Nephron progenitor cell (in vitro differentiated cells): ENCODE measurements at places on chromosomes 4 and X.

- no peak for DNase-seq
These were observed 33.0 kb downstream of the FREM3 start for GRCh38 chr4:143667461-143667860.

DNA sequence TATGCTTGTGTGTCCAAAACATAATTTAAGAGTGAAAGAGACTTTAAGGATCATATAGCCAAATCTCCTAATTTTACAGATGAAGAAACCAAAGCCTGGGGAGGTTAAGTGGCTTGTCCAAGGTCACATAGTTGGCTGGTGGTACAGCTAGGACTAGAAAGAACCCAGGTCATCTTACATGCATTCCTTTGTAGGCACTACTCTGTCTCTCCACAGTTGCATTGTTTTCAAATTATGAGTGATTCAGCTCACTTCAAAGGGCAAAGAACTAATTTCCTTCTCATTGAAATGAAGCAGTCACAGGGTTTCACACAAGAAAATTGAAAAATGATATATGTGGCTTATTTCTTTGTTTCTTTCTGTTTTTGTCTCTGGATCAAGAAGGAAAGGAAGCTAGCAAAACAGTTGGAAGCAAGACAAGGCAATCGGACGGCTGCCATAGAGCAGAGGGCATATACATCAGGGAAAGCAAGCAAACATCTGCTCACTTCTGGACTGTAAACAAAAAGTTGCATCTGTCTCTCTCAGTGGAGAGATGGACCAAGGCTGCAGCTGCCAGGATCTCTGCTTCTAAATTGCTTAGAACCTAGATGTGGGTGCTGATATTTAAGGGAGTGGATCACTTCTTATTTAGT is 107.5 kb upstream of the AMOT start:
- no peak for DNase-seq

DNA sequence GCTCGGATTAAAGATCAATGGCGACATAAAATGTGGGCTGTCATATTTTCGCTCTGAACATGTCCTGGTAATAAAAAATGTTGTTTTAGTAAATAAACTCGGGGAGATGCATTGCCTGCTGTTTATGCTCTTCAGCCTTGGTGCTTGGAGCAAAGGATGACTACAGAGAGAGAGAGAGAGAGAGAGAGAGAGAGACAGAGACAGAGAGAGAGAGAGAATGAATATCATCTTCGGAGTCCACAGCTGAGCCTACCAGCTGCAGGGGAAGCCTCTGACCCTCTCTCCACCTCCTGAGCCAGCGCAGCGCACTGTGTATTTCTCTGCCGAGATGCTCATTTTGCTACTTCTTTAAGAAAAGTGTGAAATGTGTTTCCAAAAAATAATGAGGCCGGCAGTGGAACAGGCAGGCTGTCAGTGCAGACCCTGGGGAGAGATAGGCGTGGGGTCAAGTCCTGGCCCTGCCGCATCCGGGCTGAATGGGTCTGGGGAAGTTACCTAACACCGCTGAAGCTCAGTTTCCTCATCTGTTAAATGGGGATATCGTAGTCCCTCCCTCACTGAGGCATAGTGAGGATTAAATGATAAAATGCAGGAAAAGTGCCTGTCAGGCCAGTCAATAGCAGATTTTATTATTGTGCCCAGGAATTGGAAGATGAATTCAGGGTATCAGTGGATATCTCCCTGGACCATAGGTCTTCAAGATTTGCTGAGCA is 58.5 kb upstream of the LGI2 start:
- no peak for DNase-seq

- DNase-seq, result peak; percentile 53
These were observed 52.3 kb upstream of the PDLIM3 start for GRCh38 chr4:185587427-185588161.

DNA sequence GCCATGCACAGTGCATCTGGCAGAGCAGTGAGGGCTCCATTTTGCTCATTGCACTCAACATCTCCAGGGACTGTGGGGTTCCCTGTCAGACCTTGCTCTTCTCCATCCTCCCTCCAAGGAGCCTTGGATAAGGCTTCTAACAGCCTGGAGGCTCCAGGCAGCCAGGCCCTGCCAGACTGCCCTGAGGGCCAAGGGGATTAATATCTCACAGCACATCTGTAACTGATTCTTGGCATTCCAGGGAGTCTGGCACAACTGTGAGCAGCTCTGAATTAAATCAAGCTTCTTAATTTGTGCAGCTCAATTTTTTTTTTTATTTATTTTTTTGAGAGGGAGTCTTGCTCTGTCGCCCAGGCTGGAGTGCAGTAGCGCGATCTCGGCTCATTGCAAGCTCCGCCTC is 224.5 kb upstream of the PGRMC2 start:
- no peak for DNase-seq

- no peak for DNase-seq
These were observed 6.4 kb downstream of the SYP start for GRCh38 chrX:49193542-49193964.

DNA sequence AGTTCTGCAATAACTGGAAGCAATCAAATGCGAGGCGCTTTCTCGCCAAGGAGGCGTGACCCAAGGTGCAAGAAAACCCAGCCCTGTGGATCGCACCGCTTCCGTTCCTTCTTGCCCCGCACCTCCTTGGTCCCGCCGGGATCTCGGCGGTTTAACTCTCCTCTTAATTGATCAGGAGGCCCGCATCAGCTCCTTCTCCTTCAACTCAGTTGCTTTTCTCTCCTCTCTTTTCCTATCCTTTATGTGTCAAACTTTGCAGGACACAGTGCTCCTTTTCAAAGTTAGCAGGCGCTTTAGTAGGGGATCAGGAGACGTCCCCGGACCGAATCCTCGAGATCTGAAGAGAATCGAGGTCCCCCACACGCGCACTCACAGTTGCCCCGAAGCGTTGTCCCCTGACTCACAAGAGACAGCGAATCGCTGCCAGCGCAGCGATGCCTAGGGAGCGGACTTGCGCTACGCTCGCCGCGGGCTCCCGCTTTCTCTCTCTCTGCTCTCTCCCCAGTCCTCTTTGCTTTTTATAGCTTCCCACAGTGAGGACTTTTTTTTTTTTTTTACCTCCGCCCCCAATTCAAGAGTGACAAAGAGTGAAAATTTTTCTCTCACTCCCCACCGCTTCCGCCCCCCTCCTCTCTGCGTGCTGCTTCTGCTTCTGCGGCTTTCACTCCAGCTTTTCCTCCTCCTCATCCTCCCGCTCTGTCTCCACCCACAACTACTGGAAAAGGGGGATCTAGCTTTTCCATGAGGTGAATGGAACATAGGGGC is at the start of gene DKK2:
TSS of gene DKK2 (minus strand) at position 495 of the 765 bp plus-strand sequence. CDS start 722 bp downstream, outside the sequence.
- DNase-seq, result peak; percentile 36

- no peak for DNase-seq
These were observed 93.6 kb upstream of the DHX15 start for GRCh38 chr4:24677909-24678308.

GRCh38 chr4:52848254-52848653 is 13.9 kb upstream of the RASL11B start:
- no peak for DNase-seq

DNA sequence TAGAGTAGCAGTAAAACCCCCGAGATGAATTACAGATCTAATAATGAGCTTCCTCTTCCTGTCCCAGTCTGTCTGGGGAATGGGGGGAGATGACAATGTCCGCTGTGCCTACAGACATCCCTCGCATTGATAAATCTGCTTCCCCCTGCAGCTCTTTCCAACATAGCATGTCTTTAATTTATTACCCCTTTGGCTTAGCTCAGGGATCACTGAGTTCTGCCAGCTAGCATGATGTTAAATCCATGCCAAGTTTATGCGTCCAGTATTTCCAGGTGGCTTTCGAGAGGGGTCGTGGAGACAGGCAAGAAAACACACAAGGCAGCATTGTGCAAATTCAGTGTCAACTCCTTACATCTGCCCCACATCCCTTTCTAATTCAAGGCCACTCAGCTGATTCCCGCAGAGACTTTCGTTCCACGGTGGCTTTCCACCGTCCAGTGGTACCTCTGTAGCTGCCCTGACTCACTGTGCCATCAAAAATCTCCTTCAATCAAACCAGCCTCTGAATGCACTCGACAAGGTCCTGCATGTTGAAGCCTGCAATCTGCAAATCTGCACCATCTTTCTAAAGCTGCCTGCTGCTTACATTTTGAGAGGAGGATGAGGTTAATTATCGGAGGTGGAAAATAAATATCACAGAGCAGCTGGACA is 75.1 kb downstream of the MXRA5 start:
- DNase-seq, result no peak

GRCh38 chr4:82053396-82053795 is 320.4 kb downstream of the HNRNPD start:
- DNase-seq, result no peak

- no peak for DNase-seq
These were observed 302.1 kb downstream of the INPP4B start for GRCh38 chr4:142544039-142544438.

GRCh38 chrX:83446355-83446754 is 61.7 kb upstream of the POU3F4 start:
- no peak for DNase-seq

DNA sequence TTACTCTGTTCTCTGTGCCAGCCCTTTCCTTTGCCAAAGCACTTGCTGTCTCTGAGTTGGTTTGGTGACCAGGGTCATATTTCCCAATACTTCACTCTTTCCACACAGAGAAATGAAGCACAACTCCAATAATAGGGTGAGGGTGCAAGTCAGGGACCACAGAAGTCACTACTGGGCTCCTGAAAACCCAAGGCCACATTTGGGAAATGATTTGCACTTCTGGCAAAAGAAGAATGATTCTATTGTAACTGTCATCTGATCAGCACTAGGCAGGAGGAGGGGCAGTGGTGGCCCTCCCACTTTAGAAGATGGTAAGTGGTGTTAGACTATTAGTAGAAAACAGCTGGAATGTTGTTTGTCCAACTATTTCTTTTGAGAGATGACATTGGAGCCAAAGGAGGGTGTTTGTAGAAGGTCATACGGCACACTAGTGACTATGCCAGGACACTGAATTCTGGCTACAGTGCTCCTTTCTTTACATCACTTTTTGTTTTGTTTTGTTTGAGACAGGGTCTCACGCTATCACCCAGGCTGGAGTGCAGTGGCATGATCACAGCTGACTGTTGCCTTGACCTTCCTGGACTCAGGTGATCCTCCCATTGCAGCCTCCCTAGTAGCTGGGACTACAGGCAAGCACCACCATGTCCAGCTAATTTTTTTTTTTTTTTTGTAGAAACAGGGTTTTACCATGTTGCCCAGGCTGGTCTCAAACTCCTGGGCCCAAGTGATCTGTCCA is 10.8 kb upstream of the HADH start:
- DNase-seq, result no peak

DNA sequence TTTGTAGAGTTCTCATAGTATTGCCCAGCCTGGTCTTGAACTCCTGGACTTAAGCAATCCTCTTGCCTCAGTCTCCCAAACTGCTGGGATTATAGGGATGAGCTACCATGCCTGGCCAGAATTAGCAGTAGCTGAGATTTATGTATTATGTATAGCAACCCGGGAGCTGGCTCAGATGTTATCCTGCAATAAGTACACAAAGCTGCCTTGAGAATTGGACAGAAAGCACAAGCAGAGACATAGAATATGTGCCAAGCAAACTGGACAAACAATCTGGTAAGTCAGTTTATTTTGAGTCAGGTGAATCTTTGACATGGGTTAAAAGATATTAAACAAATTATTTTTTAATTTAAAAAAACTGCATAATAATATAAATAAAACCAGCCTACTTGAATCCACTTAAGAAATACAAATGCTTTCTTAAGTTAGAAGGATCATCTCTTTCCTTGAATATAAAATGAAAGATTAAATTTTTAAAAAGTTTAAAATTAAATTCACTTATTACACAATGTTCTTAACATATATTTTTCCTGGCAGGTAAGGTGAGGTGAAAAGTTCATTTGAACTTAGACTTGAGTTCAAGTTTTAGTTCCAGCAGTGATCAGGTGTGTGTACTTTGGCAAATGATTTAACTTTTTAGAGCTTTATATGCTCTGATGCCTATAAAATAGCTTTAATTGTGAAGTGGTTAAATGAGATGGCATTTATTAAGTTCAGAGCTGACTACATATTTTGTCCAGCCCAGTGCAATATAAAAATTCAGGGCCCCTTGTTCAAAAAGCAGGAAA is 87.8 kb upstream of the ACSL1 start:
- DNase-seq, result no peak

DNA sequence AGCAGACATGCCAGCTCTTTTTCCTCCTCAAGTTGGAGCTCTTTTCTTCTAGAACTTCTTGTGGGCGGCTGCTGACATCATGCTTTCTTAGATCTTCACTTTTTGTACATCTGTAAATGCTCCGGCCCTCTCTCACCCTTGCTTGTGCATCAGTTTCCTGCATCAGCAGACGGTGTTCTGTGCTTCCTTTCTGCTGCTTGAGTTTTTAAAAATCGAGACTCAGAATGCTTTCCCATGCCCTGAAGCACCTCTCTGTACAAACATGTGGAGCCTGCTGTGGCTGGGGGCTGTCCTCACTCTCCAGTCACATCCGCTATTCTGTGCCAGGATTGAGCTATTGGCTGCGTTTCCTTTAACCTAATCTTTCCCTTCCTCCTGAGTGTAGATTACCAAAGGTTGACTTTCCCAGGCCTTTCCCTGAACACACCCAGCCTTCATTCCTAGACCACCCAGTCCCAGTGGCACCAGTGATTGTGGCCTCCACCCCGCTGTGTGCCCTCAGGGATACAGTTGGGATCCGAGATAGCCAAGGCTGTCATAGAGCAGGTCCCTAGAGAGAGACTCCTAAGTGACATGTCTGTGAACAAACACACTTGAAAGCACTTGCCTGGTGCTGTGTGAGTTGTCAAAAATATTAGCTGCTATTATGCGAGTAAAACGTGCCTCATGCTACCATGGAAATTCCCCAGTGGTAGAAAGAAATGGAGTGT is 41.9 kb downstream of the TNIP2 start:
- DNase-seq, result no peak

- DNase-seq, result no peak
These were observed 33.1 kb downstream of the TET2 start for GRCh38 chr4:105179539-105180401.

- DNase-seq, result no peak
These were observed at the start of gene ELF4 for GRCh38 chrX:130110379-130111219. ELF4 (minus strand) TSS chrX:130110497; CDS start chrX:130081330, 29,167 bp downstream.

DNA sequence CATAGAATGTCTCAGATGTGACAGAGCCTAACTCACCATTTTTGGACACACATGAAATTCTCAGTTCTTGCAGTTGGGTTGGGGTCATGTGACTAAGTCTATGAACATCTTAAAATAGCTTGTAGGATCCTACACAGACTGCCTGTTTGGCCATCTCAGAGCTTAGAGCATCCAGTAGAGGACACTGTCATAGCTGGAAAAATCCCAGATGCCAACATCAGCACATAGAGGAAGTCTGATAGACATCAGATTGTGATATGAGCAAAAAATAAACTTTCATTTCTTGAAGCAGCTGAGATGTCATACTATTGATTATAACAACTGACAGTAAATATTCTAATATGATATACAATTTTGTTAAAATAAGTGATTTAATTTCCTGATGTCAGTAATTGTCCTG is 207.1 kb downstream of the TRAM1L1 start:
- DNase-seq, result no peak

DNA sequence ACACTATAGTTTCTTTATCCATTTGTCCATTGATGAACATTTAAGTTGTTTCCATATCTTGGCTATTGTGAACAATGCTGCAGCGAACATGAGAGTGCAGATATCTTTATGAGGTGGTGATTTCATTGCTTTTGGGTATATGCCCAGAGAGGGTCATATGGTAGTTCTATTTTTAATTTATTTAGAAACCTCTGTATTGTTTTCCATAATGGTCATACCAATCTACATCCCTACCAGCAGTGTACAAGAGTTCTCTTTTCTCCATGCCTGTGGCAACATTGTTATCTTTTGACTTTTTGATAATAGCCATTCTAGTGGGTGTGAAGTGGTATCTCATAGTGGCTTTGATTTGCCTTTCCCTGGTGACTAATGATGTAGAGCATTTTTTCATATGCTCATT is 48.8 kb downstream of the EDA start:
- DNase-seq, result no peak

- DNase-seq, result no peak
These were observed 5.6 kb upstream of the STPG2 start for GRCh38 chr4:98148856-98149255.
